ENCODE measurements at places on chromosomes 2 and 18.

DNA sequence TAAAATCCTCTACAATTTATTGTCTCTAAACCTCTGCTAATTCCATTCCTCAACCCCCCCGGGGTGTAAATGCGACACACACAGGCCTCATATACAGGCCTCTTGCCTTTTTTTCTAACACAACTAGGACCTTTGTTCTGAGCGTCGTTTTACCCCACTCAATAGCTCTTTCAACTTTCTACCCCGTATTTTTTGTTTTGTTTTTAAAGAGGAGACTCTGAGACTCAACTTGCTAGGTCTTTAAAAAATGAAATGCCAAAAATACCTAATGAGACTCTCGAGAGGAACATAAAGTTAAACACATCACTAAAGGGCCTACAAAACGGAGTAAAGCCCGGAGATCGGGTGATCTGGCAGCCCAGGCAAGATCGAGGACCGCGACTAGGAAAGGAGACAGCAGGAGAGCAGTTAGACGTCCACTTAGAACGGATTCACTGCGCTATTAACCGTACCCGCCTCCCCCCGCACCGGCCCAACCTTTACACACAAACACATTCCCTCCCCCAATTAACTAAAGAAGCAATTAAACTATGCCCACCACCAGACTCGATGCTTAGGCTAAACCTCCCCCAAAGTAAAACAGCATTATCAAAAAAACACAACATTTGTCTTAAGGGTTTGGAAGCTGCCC, 1.7 kb downstream of the TRIP12 start:
- DNase-seq = no peak

DNA sequence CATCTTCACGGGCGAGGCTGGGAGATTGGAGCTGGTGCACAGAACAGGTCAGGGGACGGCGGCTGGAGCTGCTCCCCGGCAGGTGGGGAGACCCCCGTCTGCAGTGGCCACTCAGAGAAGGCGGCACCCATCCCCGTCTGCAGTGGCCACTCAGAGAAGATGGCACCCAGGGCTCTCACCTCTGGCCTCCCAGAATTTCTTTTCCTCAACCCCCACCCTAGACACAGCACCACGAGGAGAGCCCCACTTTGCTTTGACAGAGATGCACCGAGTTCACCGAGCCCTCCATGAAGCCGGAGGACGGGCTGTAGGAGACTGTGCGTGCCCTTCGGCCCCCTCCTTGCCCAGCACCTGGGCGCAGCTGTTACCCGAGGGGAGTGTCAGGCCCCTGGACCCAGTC, 201.6 kb upstream of the SALL3 start:
- no peak for DNase-seq

GRCh38 chr18:44761812-44762211, 81.1 kb downstream of the SETBP1 start:
- DNase-seq = no peak

GRCh38 chr18:35494251-35495220, 3.2 kb downstream of the INO80C start:
- no peak for DNase-seq

DNA sequence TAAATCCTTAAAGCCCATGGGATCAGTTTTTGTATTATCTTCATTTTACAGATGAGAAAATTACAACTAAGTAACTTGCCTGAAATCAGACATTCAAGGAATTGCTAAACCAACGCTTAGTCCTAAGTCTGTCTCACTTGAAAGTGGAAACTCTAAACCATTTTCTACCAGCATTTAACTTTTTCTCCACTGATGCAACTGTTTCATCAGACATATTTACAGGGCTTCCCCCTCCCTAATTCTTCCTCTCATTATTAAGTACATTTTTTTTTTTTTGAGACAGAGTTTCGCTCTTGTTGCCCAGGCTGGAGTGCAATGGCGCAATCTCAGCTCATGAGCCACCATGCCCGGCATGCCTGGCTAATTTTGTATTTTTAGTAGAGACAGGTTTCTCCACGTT, 88.6 kb downstream of the ACVR1C start:
- DNase-seq = no peak

GRCh38 chr2:201237486-201238123, 22.7 kb upstream of the CASP8 start:
- no peak for DNase-seq

- no peak for DNase-seq
Observed at GRCh38 chr2:33526132-33526531, 49.7 kb downstream of the RASGRP3 start.

- DNase-seq = no peak
Observed at GRCh38 chr2:1370461-1370860, 42.8 kb upstream of the TPO start.

GRCh38 chr2:6917761-6918421, 679 bp downstream of the RNF144A start:
- DNase-seq = no peak

GRCh38 chr2:180872255-180872654, 108.2 kb upstream of the UBE2E3 start:
- no peak for DNase-seq

- no peak for DNase-seq
Observed at GRCh38 chr2:218799990-218800389, 18.0 kb downstream of the CYP27A1 start.

DNA sequence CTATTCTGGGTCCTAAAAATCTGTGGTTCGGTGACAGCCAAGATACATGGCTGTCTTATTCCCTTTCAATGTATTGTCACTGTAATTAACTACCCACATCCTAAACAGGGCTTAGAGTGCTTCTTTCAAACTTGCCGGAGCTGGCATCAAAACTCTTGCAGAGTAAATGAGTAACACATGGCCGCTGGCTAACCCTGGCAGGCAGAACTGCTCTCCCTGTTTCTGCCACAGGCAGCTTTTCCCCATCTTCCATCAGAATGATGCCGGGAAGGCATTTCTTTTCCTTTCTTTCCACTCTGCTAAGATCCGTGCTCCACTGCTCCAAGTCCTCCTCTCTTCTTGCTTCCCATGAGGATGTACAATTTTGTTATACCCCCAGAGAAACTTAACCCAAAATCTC, 54.8 kb upstream of the PTPRM start:
- DNase-seq = peak; percentile 8

GRCh38 chr2:17195016-17195415, 323.2 kb downstream of the RAD51AP2 start:
- DNase-seq = no peak

DNA sequence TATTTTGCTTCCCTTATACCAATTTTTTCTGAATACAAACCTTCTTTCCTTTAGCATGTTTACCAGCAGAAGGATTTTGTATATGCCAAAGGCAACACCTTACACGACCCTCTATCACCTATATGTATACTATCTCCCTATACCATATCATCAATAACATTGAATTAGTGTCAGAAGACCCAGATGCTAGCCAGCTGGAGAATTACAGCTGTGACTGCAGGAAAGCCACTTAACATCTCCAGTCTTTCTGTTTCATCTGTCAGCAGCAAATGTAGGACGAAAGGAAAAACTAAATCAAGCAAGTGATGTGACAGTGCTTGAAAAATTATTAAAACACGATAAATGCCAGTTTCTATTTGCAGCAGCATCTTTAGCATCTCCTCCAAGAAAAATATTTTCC, 193.7 kb downstream of the STK39 start:
- no peak for DNase-seq

DNA sequence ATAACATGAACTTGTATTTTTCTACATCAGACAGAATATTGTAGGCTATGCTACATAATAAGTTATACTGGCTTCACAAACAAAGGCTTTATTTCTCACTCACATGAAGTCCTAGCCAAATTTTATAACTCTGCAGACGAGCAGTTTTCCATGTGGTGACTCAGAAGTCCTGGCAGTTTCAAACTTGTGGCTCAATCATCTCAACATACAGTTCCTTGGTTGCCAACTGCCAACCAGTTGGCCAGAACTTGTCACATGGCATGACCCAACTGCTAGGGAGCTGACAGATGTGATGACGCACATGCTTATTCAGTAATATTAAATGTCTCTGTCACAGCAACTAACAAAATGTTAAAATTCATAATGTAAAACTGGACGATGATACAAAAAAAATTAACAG, 63.8 kb upstream of the ZC3H15 start:
- DNase-seq = no peak

GRCh38 chr18:3119401-3120341, 100.1 kb downstream of the MYOM1 start:
- DNase-seq = no peak

DNA sequence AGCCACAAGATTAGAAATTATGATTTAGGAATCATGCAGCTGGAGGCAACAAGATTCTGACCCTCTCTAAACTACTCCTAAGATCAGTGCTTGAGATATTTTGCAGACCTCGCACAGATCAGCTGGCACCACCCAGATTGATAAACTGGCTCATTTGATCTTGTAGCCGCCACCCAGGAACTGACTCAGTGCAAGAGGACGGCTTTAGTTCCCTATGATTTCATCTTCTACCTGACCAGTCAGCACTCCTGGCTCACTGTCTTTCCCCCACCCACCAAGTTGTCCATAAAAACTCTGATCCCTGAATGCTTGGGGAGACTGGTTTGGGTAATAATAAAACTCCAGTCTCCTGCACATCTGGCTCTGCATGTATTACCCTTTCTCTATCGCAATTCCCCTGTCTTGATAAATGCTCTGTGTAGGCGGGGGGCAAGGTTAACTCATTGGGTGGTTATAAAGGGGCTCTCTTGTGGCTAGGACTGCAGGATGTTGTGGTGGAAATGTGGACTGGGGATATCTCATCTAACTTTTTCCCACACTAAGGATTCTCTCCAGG, 96.1 kb downstream of the ARL6IP6 start:
- no peak for DNase-seq

GRCh38 chr2:179059026-179059700, 9.2 kb upstream of the CCDC141 start:
- DNase-seq = no peak

- DNase-seq = no peak
Observed at GRCh38 chr2:136572335-136572734, 193.0 kb upstream of the THSD7B start.

DNA sequence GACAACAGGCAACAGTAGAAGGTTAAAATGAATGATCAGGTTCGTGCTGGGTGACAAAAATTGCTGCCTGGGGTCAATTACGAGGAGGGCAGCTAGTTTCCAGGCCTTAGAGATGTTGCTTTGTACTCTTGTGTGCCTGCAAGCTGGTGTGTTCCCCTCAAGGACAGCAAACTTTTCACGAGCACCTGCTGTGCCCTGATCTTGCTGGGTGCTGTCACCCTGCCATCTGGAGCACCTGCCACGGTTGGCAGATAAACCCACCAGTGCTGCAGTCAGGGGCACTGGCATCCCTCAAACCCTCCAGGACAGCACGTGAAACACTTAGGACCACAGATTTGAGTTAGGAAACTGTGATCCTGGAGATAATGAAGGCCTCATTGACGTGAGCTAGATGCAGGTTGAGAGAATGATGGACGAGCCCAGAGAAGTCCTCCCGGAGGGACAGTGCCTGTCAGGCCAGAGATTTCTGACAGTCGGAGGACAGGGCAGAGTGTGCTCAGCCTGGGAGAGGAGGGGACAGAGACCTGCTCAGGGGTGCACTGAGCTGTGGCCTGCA, 104.3 kb upstream of the RAB12 start:
- DNase-seq = no peak

DNA sequence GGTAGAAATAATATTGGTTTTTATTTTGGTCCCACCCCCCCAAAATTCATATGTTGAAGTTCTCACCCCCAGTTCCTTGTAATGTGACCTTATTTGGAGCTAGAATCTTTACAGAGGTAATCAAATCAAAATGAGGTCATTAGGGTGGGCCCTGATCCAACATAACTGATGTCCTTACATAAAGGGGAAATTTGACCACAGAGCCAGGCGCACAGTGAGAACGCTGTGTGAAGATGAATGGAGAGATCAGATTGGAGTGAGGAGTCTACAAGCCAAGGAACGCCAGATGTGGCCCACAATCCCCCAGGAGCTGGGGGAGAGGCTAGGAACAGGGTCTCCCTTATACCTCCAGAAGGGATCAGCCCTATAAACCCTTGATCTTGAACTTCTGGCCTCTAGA, 31.6 kb upstream of the TRIB2 start:
- DNase-seq = no peak

DNA sequence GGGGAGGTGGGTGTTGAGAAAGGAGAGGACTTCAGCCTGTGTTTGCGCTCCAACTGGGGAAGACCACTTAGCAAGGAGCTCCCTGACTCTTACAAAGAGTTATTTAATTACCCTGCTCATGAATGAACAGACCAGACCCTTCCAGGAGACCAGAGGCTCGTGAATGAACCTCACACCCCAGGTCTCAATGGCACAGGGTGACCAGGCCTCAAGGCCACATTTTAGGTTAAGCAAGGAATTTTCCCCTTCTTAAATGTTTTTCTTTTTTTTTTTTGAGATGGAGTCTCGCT, 25.3 kb downstream of the SMAD7 start:
- no peak for DNase-seq

DNA sequence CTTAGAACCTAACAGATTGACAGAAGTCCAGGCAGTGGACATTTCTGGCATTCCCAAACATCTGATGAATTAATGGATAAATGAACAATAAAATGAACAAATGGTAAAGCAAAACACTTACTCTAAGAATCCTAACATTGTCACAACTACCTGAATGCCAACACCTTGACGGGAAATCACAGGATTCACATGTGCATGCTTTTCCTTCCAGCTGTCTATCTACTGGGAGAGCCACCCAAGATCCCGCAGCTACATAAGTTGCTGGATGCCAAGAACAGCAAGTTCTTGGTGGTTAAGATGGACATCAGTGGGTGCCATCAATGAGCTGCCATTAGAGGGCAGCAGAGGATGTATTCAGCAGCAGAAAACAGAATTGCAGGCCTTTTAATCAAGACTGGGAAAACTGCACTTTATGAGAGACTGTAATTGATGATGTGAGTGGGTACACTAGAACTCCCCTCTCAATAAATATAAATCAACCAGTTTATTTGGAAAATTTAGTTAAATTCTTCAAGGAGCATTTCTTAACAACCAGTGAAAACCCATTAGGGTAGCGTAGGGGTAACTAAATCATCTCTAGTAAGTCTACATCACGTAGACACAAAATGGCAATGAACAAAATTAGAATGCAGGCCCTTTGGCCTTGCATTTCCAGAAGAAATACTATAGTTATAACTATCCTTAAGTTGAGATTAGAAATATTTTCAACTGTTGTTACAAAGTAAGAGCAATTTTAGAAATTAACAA, 45.6 kb downstream of the SESTD1 start:
- DNase-seq = peak; percentile 50

GRCh38 chr2:217160103-217160743, 300.4 kb upstream of the TNP1 start:
- DNase-seq = no peak

- no peak for DNase-seq
Observed at GRCh38 chr2:18771212-18771611, 181.8 kb upstream of the NT5C1B start.

DNA sequence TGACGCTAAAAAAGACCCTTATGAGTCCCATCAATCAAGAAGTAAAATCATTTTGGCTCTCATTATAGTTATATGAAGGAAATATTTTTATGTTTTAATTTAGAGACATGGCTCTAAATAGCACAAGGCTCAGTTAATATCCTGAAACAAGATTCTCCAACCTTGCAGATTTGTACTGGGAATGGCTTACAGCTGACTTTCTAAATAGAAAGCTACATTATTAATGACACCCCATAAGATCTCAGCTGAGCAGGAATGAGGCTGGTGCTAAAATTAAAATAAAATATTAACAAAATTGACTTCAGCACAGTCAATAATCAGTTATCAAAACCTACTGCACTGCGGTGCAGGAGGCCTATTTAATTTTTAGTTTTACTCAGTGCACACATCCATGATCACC, 136.9 kb downstream of the SLC39A10 start:
- DNase-seq = no peak

GRCh38 chr2:199431746-199432213, 26.0 kb downstream of the SATB2 start:
- no peak for DNase-seq

- DNase-seq = no peak
Observed at GRCh38 chr2:128608921-128609880, 290.5 kb upstream of the HS6ST1 start.

GRCh38 chr18:22210311-22210754, 40.9 kb downstream of the GATA6 start:
- DNase-seq = no peak
